ENCODE measurements at places on chromosomes 1 and 21.

DNA sequence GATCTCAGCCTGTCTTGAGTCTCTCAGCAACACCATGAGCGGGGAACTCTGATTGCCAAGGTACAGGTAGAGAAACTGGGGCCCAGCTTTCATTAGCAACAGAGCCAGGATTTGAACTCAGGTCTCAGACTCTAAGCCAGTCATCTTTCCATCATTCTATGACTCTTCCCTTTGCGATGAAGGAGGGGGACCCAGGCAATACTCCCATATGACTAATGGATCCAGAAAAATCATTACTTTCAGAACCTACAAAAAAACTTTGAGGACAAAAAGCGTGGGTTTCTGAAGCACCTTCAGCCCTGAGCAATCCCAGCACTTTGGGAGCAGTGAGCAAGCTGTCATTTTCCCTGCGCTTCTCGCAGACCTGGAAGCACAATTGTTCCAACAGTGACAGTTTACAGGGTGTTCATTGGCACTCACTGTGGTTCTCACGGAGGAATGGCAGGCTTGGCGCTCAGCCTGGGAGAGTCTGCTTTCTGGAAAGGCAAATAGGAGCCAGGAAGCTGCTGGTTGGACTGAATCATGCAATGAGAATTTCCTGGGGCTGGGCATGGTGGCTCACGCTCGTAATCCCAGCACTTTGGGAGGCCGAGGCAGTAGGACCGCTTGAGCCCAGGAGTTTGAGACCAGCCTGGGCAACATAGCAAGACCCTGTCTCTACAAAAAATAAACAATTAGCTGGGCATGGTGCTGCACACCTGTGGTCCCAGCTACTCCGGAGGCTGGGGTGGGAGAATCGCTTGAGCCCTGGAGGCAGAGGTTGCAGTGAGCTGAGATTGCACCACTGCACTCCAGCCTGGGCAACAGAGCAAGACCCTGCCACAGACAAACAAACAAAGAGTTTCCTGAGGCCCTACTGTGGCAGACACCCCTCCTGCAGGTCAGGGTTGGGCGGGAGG is 40.1 kb downstream of the SLC2A7 start:
- DNase-seq = peak; percentile 97

DNA sequence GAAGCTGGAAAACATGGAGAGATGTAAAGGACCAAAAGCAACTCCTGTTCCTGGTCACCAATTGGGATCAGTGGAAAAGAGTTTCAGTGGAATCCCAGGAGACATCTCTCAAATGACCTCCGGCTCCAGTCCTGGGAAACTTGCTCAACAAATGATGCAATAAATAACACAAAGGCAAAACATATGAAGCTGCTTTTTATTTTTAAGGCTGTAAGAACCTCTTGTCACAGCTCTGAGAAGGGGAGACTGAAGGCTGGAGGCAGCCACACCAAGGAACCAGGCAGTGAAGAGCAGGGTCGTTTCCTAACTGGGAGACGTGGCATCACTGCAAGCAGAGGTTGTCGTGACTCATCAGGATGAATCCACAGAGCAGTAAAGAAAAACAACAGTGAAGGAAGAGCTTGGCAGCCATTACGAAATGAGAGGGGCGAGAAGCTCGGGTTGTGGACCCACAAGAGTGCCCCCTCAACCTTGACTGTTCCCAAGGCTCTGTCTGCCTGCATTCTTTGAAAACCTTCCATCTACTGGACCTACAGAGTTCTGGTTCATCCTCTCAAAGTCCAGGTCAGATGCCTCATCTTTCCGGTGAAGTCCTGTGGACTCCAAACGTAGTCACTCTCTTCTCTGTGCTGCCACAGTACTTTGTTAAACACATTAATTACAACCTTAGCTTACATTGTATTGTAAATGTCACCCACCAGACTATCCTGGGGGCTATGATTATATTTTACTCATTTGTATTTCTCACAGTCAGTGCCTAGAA is 32.1 kb downstream of the JAK1 start:
- DNase-seq = peak; percentile 79

DNA sequence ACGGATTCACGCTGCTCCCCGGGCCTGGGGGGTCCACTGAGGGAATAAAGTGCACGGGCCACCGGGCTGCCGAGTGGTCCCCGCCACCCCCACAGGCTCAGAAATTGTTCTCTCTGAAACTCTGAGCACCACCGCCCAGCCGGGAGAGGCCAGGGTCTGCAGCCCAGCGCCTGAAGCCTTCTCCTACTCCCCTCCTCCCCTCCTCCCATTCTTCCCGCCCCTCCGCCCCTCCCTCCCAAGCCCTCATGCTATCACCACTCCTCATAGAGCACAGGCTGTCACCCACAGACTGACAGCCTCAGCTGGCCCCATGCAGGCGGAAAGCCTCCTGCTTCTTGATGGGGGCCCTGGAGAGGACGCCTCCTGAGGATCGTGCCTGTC is 707 bp upstream of the GPR153 start:
- no peak for DNase-seq

GRCh38 chr1:15835205-15835740 is 12.2 kb upstream of the SPEN start:
- DNase-seq = peak; percentile 30

- no peak for DNase-seq
Measured at GRCh38 chr21:18602711-18603110, 199.1 kb upstream of the TMPRSS15 start.

DNA sequence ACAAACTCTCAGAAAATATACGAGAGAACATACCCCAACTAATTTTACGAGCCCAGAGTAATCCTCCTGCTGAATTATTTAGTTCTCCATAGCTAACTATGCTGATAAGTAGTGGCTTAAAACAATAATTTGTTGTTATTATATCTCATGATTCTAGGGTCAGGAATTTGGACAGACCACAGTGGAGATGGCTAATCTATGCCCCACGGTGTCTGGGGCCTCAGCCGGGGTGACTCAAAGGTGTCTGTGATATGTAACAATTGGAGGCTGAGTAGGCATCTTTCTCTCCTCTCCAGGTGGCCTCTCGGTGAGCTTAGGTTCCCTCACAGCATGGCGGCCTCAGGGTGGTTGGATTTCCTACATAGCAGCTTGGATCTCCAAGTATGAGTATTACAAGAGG is 35.4 kb upstream of the FOXO6 start:
- DNase-seq = peak; percentile 10

DNA sequence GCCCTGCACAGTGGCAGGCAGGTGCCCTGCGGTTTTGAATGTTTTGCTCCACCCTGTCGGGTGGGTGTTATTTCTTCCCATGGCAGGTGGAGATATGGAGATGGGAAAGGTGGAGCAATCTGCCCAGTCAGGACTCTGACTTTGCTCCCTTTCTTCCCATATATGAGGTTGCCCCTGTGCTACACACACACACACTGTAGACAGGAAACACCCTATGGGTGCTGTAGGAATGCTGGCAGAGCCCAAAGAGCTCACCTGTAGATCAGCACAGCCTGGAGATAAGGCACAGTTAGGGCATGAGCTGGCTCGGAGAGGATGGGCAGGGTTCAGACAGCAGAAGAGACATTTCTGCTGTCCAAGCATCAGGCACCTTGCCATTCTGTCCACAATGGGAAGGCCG is 246.0 kb upstream of the AJAP1 start:
- no peak for DNase-seq

DNA sequence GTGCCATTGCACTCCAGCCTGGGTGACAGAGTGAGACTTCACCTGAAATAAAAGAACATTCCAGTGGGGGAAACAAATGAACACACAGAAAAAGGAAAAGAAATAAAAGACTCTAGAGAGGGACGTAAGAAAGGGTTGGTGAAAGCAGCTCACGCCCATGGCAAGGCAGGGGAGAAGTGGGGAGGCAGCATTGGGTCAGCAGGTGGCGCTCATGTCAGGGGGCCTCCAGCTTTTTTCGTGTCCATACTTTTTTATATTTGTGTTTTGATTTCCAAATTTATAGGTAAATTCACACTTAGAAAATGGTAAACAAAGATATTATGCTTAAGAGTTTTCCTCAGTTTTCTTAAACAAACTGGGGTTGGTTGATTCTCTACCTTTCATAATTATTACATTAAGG is 45.5 kb downstream of the VPS13D start:
- DNase-seq = peak; percentile 25

Data from epithelial cell of esophagus (primary cell).